Cortex of kidney (tissue), 1 donor: ENCODE measurements at places on chromosomes 7 and 10.

- no peak for DNase-seq
Measured at GRCh38 chr10:129963641-129964501, at the start of gene EBF3. Gene EBF3, minus strand, starts transcription at chr10:129964274. Its CDS starts 506 bp downstream, at chr10:129963768.

DNA sequence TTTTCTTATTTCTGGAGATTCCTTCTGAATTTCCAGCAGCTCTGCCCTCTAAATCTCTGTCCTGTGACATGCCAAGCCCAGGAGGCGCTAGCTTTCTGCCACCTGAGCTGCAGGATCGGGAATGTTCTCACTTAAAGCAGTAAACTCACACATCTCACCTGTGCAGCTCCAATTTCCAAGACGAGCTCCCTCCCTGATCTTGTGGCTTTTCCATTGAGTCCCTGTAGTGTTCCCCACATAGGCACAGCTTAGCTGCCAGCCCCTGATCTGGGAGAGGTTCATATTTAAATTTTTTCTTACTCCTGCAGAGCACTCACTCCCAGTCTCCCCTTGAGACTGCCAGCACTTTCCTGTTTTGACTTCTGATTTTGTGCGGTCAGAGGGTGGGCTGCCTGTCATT is 479.3 kb downstream of the GLRX3 start:
- DNase-seq, result no peak

- DNase-seq, result no peak
Measured at GRCh38 chr10:130708465-130709070, 572.4 kb downstream of the GLRX3 start.

- DNase-seq, result no peak
Measured at GRCh38 chr10:104099269-104099668, 13.6 kb upstream of the COL17A1 start.

GRCh38 chr7:74032624-74033371 is 4.8 kb downstream of the ELN start:
- DNase-seq, result no peak

DNA sequence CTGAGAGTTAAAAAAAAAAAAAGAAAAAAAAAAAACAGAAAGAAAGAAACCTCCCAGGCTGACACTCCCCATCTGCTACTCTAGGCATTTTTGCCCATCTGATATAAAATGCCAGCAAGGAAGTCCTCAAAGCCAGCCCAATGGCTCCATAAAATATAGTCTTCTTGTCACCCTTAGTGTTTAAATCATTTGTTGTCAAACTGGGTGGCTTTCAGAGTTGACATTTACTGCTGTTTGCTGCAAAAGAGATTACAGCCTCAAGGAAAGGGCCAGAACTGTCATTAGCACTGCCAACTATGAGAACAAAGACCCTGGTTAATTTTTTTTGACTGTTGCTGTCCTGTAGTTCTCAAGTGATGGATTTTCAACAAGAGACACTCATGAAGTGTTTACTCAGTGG is 86.5 kb downstream of the TRIL start:
- no peak for DNase-seq

DNA sequence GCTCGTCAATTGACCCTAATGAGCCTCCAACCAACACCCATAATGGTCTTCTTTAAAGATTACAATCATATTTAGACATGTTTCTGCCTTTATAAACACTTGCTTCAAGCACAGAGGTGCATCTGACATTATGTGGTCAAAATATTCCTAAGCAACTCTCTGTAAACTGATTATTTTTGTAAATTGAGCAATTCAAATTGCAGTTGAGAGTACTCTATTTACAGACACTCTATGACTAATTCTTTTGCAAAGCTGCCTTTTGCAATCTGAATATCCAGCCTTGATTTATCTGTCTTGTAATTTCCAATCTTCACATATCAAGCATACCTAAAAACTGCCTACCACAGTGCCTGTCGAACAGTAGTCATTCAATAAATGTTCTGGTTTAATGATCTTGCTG is 112.0 kb downstream of the PDE1C start:
- no peak for DNase-seq

- no peak for DNase-seq
Measured at GRCh38 chr7:1948887-1949680, 279.0 kb downstream of the ELFN1 start.

DNA sequence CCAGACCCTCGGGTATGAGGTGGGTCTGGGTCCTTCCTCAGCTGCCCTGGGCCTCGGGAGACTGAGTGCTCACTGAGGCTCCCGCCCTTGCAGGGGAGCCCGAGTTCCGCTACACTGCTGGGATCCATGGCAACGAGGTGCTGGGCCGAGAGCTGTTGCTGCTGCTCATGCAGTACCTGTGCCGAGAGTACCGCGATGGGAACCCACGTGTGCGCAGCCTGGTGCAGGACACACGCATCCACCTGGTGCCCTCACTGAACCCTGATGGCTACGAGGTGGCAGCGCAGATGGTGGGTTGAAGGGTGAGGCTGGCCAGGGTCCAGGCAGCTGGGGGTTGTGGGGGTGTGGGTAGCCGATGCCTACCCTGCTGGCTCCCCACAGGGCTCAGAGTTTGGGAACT is 7.6 kb downstream of the AEBP1 start:
- DNase-seq, result no peak

GRCh38 chr10:62426086-62426485 is 51.9 kb downstream of the ZNF365 start:
- DNase-seq, result no peak

- DNase-seq, result no peak
Measured at GRCh38 chr7:97130417-97131139, 13.1 kb downstream of the SDHAF3 start.

GRCh38 chr10:128462844-128463243 is 336.6 kb upstream of the MKI67 start:
- no peak for DNase-seq

DNA sequence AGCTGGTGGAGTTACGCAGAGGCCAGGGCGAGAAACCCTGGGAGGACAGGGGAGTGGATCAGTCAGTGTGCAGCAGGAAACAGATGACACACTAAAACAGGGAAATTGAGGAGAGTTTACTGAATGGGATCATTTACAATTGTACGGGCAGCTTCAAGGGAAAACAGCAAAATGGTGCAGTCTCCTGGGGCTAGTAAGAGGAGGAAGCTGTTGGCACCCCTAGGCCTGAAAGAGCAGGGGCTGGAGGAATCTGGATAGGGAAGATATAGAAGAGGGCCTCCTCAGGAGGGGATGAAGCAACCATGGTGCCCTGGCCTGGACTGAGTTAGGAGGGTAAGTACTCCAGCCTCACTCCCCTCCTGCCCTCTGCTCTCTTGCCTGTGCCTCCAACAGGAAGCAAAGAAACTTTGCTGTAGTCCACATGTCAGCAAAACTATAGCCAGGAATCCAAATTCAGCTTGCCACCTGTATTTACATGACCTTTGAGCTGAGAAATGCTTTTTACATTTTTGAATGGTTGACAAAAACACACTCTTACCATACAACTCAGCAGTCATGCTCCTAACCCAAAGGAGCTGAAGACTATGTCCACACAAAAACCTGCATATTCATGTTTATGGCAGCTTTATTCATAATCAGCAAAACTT is 52.3 kb upstream of the OPN4 start:
- no peak for DNase-seq

- DNase-seq, result no peak
Measured at GRCh38 chr10:125431149-125431548, 251.8 kb downstream of the TEX36 start.

DNA sequence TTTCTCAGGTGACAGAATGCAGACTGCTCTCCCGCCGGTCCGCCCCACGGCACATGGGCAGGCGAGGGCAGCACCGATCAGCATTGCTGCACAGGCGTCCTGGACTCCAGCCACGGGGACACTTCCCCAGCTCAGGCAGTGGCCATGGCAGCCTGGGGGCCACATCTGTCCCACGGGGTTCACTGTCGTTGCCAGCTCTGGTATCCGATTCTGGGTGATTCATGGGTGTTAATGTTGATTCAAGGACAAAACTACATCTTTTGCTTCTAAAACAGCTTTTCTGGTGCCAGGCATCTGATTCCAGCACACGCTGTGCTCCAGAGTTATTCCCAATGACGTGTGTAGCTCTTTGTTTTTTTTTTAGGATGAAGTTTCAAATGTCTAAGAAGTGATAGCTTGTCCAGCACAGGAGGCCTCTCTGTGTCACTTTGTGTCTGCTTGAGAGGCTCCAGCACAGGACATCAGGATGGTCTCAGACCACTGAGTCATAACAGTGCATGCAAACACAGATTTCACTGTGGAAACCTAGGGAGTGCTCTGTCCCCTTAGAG is 218.0 kb downstream of the WDR37 start:
- no peak for DNase-seq

GRCh38 chr10:126235979-126236851 is 152.1 kb downstream of the ADAM12 start:
- DNase-seq, result no peak

DNA sequence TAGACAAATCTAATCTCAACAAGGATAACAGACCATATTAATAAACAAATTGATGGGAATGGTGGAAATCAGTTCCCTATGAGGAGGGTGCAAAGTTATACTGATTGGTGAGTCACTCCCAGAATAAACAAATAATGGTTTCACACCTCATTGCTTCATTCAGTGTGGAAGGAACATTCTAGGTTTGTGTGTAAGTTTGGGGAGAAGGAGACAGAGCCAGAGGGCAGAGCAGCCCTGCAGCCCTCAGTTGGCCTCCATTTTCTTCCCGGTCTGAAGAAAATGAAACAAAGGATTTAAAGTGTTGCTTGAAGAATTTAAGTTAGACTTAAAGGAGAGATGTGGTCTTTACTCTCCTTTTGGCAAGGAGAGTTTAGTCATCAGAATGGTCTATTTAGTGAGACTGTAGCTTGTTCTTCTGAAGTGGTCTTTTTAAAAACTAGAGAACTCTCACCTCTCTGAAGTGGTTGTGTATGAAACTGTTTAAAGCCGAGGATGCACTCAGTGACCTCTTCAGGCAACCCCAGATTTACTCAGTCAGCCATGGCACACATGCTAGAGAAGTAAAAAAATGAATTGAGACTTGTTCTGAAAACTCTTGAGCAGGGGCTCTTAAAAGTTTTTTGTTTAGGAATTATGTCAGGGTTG is 27.2 kb downstream of the IKZF1 start:
- DNase-seq, result no peak

- DNase-seq, result no peak
Measured at GRCh38 chr7:29502133-29502532, 61.5 kb upstream of the PRR15 start.

DNA sequence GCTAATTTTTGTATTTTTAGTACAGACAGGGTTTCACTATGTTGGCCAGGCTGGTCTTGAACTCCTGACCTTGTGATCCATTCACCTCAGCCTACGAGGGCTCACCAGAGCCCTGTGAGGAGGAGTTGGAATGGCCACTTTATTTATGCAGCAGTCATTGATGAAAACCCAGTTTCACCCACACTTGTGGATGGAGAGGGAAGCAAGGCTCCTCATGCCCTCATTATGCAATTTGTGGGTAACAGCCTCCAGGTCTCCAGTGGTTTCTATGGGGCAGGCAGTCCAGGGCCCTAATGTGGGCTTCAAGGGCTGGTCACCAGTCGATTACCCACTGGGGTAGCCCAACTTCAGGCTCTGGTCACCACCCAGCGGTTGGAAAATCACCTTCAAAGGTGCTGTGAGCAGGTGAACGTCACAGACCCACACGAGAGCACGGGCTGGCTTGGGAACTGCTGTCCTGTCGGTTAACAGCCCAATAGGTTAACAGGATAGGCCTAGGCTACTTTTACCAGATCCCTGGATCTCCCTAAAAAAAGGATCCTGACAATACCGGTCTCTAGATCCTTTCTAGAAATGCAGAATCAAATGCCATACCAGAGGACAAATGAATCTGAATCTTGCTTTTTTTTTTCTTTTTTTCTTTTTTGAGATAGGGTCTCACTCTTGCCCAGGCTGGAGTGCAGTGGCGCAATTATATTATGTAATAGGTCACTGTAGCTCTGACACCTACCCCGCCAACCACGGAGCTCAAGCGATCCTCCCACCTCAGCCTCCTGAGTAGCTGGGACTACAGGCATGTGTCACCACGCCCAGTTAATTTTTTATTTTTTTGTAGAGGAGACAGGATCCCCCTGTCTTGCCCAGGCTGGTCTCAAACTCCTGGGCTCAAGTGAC is 97.8 kb downstream of the SLC37A3 start:
- no peak for DNase-seq

- DNase-seq, result no peak
Measured at GRCh38 chr10:106347547-106347946, 817.0 kb downstream of the SORCS1 start.

GRCh38 chr10:46224414-46224682 is 62.4 kb upstream of the ANTXRL start:
- DNase-seq, result no peak

GRCh38 chr10:112349521-112350085 is 24.3 kb upstream of the ACSL5 start:
- DNase-seq, result no peak

- DNase-seq, result no peak
Measured at GRCh38 chr10:69362471-69362954, 54.2 kb downstream of the TACR2 start.

- no peak for DNase-seq
Measured at GRCh38 chr7:155610633-155611193, 33.7 kb upstream of the RBM33 start.

DNA sequence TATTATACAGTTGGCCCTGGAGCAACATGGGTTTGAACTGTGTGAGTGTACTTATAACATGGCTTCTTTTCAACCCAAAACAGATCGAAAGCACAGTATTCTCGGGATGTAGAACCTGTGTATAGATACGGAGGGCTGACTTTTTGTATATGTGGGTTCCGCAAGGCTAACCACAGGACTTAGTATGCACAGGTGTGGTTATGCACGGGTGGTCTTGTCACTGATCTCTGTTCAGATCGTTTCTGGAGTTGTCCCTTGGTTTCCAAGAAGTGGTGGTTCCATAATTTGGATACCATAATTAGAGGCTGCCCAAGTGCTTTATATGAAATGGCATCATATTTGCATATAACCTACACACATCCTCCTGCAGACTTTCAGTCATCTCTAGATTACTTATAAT is 10.9 kb upstream of the BHLHA15 start:
- no peak for DNase-seq

DNA sequence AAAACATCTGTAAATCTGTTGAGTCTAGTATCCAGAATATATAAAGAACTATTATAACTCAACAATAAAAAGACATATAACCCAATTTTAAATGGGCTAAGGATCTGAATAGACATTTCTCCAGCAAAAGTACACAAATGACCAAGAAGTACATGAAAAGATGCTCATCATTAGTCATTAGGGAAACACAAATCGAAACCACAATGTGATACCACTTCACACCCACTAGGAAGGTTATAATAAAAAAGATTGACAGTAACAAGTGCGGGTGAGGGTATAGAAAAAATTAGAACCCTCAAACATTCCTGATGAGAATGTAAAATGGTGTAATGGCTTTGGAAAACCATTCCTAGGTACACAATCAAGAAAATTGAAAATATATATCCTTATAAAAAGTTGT is 4.1 kb downstream of the XPNPEP1 start:
- no peak for DNase-seq

DNA sequence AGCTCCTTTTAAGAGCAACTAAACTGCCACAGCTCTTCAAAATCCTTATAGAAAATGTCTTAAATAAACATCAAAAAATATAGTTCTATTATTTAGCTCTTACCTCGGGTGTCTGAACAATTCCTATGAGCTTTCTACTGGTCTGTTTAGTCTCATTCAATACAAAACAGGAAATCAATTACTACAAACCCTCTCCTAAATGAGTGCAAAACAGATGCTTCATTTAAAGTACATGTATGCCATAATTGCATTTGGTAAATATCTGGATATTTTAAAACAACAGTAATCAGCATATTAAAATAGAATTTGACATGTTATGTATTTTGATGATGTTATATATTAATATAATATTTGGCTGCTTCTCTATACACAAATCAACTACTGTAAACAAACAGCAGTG is 38.5 kb upstream of the MTPN start:
- DNase-seq, result no peak

GRCh38 chr7:30706316-30706715 is 24.1 kb upstream of the CRHR2 start:
- no peak for DNase-seq

GRCh38 chr10:107653832-107654287 is 489.4 kb upstream of the SORCS1 start:
- no peak for DNase-seq
